ENCODE measurements at places on chromosomes 13 and 19. TPM values are rescaled to one million over a fixed set of nuclear protein-coding genes. Genes with fewer than 3 reads are reported as not detected.
A peak's percentile ranks its signal among the peaks of the same experiment; 100 is the strongest.

Gene KLHL26
- total RNA-seq, result 13.9 TPM

Gene B3GLCT
- total RNA-seq, result 6.5 TPM

Gene TEX101
- total RNA-seq, result not detected

Gene ERICH6B
- total RNA-seq, result not detected

DNA sequence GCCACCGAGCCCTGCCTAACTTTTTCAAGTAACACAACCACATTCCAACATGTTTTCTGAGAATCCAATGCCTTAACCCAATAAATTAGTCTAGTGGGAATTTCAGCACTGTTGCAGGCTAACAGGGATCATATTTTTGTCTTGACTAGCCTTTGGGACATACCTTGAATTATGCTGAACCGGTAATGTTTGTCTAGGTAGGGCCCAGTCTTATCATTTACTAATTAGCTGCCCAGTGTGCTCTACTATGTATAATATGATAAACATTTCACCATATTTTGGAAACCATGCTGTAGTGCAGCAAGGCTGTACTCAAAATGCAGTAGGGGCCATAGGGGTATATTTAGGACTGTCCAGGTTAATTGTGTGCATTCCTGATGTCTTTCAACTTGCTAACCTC lies 3.3 kb upstream of the PDS5B start:
- no peak for DNase-seq

- DNase-seq, result no peak
Measured at GRCh38 chr13:110826101-110826500, 88.8 kb downstream of the ANKRD10 start.

GRCh38 chr19:6412447-6413091 lies 12.0 kb downstream of the KHSRP start:
- DNase-seq, result peak; percentile 56

GRCh38 chr19:8596168-8596567 lies 14.3 kb downstream of the ADAMTS10 start:
- no peak for DNase-seq

DNA sequence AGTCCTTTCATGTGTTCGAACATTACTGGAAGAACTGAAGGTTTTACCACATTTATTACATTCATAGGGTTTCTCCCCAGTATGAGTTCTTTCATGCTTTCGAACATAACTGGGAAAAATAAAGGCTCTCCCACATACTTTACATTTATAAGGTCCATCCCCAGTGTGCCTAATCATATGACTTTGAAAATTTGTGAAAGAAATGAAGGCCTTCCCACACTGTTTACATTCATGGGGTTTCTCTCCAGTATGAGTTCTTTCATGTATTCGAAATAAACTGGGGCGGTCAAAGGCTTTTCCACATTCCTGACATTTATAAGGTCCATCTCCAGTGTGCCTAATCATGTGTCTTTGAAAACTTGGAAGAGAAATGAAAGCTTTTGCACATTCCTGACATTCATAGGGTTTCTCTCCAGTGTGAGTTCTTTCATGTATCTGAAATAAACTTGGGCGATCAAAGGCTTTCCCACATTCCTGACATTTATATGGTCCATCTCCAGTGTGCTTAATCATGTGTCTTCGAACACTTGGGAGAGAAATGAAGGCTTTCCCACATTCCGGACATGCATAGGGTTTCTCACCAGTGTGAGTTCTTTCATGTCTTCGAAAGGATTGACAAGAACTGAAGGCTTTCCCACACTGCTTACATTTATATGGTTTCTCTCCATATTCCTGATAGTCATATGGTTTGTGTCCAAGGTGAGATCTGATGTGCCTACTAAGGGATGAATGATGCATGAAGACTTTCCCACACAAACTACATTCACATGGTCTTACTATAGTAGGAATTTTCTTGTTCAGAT lies 24.0 kb downstream of the ZNF564 start:
- peak; percentile 19 for DNase-seq

GRCh38 chr13:19155321-19155861 lies 26.2 kb downstream of the TUBA3C start:
- no peak for DNase-seq

DNA sequence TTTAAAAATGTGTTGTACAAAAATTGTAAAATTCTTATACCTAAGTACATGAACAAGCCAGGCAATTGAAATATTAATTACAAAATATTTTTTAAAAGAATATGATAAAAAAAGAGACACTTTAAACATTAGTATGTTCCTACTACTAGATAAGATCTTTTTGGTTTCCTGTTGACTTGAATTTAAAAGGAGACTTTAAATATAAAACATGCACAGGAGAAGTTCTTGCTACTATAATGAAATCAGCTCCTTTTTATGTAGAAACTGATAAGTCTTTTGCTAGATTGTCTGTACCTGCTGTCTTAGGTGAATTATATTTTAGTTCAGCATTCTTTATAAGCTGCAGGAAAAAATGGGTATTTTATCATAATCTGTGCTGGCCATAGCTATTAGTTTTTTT lies 140.2 kb downstream of the TNFSF13B start:
- no peak for DNase-seq

DNA sequence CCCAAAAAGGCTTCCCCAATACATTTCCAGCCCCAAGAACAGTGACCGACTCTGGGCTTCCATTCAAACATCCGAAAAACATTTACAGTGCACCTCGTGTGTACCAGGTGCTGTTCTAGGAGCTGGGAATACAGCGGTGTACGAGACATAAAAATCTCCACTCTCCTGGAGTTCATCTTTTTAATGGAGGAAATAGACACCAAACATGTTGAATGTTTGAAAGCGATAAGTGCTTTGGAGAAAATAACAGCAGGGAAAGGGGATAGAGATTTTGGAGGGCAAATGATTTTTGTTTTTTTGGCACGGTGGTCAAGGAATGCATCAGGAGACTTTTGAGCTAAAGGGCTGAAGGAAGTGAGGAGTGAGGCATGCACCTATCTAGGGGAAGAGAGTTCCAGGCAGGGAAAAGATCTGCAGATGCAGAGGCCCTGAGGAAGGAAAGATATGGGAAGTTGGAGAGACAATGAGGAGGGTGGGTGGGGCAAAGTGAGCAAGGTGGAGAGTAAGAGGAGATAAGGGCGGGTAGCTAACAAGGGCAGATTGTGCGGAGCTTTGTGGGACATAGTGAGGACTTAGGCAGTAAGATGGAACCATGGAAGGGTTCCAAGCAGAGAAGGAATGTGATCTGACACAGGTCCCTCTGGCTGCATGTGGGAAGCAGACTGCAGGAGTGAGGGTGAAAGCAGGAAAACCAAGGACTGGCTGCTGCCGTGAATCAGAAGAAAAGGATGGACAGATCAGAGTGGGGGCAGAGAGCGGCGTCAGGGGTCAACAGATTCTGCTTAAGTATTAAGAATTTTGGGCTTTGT lies 703 bp upstream of the FBL start:
- no peak for DNase-seq

DNA sequence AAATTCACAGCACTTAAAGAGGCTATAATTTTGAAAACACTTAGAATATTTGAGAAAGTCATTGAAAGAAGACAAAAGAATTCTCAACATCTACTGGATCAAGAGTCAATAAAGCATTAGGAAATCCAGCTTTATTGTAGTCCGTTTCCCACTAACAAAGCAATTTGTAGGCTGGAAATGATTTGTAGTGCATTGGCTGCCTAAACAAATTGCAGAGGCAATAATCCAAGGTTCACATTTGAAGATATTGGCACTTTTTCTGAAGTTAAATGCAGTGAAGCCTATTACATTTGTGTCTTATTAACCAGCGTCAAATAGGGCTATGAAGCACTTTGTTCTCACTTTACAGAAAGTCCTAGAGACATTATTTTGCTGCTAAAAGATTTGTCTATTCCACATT lies 848.1 kb upstream of the SLITRK1 start:
- no peak for DNase-seq

GRCh38 chr13:96835546-96835945 lies 158.7 kb downstream of the OXGR1 start:
- no peak for DNase-seq

DNA sequence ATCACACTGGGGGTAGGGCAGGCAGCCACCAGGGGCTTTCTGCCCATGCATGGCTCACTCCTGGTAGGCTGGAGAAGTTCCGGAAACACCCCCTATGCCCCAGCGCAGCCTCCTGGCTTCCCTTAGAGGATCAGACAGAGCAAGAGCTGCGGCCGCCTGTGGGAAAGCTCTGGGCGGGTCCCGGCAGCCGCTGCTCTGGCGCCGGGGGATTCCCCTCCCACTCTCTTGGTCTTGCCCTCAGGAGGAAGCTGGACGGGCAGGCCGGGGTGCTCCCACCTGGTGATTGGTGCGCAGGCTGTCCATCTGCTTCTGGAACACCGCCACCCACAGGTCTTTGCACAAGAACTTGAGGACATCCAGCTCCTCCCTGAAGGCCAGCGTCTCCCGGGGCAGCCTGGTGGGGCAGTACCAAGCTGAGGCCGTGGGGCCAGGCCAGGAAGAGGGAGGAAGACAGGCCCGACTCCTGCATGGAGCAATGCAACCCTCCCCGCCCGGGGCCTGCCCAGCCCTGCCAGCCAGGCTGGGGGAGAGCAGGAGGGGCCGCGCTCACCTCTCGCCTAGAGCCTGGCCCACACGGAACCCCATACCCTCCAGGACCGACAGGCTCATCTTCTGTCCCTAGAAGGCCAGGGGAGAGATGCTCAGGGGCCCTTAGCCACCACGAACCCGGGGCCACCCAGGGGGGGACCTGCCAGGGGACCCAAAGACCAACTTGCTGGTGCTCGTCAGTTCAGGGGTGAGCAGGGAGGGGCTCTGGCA lies 4.0 kb upstream of the NKPD1 start:
- DNase-seq, result peak; percentile 47

DNA sequence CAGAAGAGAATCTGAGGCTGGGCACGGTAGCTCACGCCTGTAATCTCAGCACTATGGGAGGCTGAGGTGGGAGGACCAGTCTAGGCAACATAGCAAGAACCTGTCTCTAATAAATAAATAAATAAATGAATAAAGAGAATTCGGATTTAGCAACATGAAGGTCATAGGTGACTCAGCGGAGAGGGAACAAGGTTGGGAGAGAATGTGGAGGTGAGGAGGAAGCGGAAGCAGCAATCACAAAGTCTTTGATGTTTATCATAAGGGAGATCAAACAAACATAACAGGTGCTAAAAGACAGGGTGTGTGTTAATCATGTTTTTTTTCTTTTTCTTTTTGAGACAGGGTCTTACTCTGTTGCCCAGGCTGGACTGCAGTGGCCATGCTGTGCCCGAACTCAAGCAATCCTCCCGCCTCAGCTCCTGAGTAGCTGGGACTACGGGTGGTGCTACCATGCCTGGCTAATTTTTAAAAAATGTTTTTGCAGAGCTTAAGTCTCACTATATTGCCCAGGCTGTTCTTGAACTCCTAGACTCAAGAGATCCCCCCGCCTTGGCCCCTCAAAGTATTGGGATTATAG lies 16.3 kb downstream of the PBX4 start:
- no peak for DNase-seq

DNA sequence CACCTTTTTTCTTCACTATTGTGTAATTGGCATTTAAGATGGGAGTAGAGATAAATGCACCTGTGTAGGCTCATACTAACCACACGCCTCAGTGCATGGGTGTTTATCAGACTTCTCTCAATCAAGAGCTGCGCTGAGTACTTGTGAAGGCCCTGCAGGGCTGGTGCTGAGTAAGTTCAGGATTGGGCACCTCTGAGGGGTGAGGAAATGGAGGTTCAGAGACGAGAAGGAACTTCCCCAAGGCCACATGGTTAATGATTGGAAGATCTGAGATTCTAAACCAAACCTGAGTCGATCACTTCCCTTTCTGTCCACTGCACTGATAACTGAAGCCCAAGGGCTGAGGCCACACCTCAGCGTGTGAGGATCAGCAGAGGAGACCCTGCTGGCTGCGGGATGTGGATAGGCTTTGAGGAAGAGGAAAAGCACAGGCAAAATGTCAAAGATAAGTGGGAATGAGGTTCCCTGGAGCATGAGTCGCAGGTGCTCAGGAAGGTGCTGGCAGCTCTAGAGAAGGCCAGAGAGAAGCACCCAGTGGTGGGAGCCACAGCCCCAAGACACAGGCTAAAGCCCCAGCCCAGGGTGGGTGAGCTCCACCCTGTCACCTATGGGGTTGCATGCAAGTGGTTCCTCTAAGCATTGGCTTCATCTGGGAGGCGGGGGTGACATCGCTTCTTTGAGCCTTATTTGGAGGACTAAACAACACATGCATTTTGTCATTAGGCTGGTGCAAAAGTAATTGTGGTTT lies 32.3 kb upstream of the GJB6 start:
- DNase-seq, result no peak

GRCh38 chr13:113109151-113110047 lies 3.8 kb downstream of the F7 start:
- no peak for DNase-seq

- peak; percentile 89 for DNase-seq
Measured at GRCh38 chr19:55080968-55081769, 5.5 kb downstream of the EPS8L1 start.

GRCh38 chr19:54229146-54229545 lies 6.3 kb upstream of the LILRB3 start:
- no peak for DNase-seq

DNA sequence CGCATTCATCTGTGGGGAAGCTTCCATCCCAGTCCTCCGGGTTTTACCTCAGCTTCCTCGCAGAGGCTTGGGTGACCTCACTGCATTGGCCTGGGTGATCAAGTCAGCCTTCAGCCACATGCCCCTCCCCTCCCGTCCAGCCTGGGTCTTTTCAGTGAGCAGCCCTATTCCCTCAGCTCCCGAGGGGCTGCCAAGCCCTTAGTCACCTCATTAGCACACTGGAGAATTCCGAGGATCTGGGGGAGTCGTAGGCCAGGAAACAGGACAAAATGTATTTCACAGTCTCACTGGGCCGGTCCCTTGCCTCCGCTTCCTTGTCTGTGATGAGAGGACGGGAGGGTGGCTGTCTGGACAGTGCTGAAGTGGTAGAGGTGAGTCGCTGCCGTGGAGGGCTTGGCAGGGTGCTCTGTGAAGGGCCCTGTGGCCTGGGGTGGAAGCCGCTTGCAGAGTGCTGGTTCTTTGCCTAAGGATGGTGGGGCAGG lies 19.9 kb downstream of the KDM4B start:
- no peak for DNase-seq

- DNase-seq, result no peak
Measured at GRCh38 chr19:4781801-4782200, 9.7 kb upstream of the FEM1A start.

DNA sequence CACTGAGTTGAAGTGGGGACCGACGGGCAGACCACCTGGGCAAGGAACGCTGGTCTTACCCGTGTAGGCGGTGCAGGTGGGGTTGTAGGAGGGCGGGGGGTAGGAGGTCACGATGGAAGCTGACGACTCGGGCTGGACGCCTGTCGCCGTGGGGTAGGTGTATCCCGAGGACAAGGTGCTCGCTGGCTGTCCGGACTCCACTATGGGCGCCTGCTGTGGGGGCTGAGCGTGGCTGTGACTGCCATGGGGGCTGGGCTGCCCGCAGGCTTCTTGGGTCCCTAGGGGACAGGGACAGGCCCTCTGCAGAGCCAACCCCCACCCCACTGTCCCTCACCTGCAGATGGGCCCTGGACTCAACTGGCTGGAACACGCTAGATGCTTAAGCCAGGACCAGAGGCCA lies 37.2 kb downstream of the ZFR2 start:
- DNase-seq, result no peak

GRCh38 chr13:82224806-82225205 lies 1657.5 kb downstream of the SLITRK1 start:
- no peak for DNase-seq

GRCh38 chr19:45882652-45883585 lies 3.0 kb downstream of the IRF2BP1 start:
- peak; percentile 78 for DNase-seq

GRCh38 chr13:29959086-29959485 lies 108.7 kb upstream of the UBL3 start:
- DNase-seq, result no peak

GRCh38 chr13:57409121-57409520 lies 222.4 kb upstream of the PCDH17 start:
- DNase-seq, result no peak
